ENCODE measurements at places on chromosomes 6 and 20.

DNA sequence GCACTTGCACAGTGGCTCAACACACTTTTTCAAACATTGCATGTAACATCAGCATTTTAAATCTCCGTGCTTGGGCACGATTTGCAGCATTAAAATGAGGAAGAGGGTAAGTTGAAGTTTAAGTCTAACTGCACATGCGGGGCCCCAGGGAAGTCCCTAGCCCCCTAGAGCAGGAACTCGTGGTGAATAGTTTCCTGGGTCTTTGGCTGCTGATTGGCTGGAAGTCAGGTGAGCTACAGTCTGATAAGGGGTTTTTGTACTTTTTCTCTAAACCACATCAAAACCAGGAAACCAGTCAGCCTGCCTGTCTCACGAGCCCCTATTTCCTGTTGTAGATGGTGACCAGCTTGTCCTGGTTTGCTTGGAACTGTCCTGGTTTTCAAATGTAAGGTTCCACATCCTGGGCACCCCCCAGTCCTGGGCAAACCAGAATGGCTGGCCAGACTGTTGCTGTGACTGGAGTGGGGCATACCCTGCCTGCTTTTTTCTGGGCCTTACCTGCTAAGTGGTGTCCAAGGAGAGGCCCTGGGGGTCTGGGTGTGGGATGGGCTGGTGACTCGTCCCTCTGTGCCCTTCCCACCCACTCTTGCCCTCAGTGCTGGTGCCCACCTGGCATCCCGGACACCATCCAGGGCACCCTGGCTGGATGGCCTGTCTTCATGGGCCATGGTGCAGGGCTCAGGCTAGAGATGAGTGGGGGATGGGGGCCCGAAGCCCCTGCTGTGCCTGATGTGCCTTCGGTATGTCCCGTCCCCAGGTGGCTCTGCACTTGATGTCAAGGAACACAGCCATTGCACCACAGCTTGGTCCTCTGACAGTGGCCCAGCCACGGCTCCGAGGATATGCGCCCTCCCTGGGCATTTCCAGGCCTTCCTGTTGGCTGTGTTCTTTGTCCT, 31.8 kb downstream of the SUN5 start:
- peak; percentile 57 for DNase-seq

DNA sequence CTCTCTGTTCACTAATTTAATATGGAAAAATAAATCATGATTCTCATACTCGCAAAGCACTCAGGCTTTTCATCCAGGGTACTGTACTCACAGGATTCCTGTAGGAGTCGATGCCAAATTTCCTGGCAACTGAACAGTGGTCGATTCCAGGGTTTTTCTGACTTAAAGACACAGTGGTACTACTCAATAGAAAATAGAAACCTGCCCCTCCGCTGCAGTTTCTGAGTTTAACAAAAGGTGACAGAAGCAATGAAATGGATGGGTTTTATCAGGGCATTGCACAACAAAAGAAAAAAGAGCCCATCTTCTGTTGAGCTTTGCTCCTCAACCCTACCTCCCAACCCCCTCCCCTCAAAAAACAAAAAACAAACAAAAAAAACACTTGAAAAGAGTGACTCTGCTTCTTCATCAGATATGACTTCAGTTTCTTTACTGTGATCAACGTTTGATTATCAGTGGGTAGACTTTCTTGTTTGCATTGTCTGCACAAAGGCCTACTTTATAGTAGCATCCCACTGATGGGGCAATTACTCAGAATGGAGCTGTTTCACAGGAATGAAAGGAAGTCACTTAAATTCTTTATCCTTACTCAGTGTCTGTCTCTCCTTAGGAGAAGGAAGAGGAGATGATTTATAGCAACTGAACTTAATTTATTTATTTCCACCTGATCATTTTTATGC, 96.2 kb upstream of the FOXO3 start:
- no peak for DNase-seq

DNA sequence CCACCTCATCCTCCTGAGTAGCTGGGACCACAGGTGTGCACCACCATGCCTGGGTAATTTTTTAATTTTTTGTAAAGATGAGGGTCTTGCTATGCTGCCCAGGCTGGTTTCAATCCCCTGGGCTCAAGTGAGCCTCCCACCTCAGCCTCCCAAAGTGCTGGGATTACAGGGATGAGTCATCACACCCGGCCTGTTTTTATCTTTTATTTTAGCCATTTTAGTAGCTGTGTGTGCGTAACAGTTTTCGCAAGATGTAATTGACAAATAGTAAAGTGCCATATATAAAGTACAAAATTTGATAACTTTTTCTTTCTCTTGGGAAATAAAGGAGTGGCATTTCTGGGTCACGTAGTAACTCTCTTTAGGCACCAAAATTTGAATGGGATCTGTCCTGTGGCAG, 21.4 kb downstream of the SNAI1 start:
- DNase-seq: no peak

DNA sequence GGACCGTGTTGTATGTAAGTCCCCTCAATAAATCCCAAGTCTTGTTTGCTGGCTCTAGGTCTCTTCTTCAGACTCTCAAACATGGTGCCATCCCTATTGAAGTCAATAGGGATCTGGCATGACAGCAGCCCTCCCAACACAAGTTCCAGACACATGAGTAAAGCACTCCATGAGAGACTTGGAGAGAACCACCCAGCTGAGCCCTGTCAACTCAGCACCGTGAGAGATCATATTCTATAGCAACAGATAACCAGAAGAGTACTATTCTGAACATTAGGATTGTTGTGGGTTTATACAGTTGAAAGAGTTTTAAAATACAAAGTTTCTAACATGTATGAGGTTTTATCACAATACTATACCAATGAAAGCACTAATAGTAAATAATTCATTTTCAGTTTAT, 23.5 kb downstream of the TMEM14A start:
- no peak for DNase-seq
